ENCODE measurements at places on chromosomes 2 and 18.

GRCh38 chr2:56318147-56318546 is 134.4 kb downstream of the CCDC85A start:
- DNase-seq, result no peak

DNA sequence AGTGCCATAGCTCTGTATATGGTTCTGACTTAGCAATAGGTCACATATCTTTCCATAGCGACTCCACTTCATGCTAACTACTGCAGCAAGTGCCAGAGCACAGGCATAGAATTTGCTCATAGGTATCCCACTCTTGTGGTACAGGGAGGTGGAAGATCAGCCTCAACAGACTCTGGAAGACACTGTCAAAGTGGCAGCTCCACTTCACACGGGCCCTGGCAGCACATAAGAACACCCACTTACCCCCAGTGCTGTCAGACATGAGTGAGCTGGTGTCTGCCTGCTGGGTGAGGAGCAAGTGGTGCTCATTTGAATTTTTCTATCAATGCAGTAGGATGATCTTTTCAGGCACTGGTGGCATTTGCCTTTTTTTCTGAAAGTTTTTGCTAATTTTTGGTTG is 48.6 kb downstream of the BCL2L11 start:
- no peak for DNase-seq

DNA sequence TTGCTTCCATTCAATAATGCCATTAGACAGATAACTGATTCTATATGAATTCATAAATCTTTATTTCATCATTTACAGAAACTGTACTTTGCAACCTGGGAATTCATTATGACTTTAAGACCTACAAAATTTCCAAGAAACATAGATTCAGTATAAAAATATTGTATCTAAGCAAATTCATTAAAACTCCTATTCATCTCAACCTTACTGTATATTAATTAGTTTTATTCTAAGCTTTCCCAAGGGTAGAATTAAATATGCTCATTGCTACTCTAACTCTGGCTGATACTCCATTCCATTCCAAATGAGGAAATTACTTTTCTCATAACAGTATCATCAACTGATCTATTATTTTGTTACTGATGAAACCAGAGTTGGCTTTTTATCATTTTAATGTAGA is 473.0 kb upstream of the LRRTM4 start:
- no peak for DNase-seq

- no peak for DNase-seq
Observed at GRCh38 chr2:193695367-193695766, 1500.6 kb upstream of the TMEFF2 start.

GRCh38 chr2:46850742-46851141 is 64.9 kb downstream of the MCFD2 start:
- no peak for DNase-seq

DNA sequence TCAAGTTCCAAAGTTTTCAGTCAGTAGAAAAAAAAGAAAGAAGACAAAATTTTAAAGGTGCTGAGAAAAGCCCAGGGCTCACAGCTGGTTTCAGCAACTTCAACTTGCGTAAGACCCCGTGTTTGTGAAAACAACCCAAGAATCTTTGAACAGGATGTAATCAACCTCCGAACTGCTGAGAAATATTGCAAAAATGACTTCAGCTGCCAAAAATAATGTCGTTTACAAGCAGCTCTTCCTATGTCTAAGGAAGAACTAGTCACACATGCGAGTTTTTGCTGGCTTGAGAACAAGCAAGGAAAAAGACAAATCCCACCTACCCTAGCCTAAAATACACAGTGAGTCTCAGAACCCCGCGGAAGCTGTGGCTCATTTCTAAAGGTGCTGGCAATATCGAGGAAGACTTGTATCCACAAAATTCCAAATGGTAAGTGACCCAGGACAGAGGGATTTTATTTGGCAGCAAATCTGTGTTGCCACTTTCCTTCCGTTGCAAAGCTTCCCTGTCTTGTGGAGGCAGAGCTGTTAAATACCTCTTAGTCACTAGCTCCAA is 59.8 kb upstream of the SLC8A1 start:
- DNase-seq, result no peak

DNA sequence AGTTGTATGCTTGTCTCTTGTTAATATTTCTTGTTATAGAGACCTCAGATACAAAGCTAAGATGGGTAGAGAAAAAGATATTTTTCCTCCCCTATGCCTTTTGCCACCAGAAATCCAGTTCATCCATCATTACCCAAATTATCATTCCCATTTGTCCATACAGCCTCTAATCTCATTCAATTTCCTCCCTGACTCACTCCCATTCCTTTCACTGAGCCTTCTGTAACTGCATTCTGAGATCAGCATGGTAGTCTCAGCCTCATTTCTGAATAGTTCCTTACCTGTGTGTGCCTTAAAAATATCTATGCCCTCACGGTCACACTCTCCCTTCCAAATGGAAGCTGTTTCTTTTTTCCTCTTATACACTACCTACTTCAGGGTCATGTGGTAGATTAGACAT is 15.7 kb upstream of the PIK3C3 start:
- no peak for DNase-seq

DNA sequence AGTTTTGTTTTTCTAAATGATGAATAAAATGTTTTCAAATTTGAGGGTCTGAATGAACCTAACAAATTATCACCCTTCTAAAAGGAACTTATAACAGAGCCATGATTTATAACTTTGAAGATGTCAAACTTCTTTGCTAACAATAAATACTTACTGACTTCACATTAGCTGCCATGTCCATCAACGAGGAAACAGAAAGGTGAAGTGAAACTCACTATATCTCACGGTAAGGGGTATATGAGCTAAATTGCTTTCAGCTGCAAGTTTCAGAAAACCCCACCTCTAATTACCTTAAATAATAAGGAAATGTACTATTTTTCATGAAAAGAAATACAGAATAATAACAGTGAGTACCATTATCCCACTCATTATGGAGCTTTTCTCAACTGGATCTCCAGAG is 350.8 kb upstream of the NT5C1B start:
- no peak for DNase-seq

GRCh38 chr2:219573166-219573565 is 1.1 kb downstream of the INHA start:
- DNase-seq, result no peak

GRCh38 chr2:19670303-19670702 is 231.5 kb downstream of the TTC32 start:
- DNase-seq, result no peak

GRCh38 chr18:46283268-46283667 is 179.1 kb downstream of the HAUS1 start:
- no peak for DNase-seq

DNA sequence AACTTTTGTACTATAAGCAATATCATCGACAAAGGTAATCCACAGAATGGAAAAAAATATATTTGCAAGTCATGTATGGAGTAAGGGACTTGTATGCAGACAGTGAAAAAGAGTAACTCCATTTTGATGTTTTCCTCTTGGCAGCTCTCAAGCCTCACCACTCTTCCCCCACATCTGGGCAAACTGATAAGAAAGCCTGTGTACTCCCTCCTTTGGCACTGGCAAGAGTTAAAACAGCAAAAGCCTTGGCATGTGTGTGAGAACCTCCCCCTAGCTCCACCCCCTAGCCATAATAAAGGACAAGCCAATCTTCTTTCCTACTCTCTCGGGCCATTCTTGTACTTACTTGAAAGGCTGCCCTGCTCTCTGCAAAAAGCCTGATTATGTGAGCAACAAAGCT is 335.2 kb downstream of the LRATD1 start:
- no peak for DNase-seq

DNA sequence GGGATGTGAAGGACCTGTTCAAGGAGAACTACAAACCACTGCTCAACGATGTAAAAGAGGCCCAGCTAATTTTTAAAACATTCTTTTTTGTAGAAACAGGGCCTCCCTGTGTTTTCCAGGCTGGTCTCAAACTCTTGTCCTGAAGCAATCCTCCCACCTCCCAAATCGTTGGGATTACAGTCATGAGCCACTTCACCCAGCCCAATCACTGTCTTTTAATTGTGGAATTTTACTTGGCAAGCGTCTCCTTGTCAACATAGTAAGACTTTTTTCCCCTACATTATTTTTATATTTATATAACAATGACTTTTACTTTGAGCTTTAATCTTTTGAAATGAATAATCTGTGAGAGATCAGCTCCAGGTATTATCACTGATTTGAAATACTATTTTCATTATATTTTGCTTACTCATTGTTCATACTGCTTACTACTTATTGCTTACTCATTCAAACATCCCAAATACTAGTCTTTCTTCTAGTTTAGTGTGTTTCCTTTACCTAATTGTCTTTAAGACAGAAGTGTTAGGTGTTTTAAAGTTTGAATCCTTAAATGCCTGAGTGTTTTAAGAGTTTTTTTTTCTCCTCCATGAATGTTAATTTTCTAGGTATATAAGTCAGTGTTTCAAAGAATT is 48.9 kb downstream of the PTPN4 start:
- DNase-seq, result no peak

DNA sequence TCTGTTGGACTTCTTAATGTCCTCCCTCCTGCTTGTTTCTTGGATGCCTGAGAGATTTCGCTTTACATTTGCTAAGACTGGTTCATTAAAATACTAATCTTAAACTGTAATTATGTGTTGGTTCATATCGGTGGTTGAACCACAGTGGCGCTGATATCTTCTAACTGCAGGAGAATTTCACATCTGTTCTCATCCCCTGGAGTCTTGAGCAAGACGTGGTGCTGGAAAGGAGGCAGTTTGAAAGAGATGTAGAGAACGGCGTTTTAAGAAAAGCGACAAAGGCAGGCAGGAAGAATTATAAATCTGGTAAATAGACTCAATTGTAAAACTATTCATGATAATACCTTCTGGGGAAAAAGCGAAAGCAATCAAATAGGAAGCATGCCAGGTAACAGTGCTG is 79.5 kb downstream of the NXPH2 start:
- DNase-seq, result no peak

- no peak for DNase-seq
Observed at GRCh38 chr2:237083026-237083425, 2.7 kb upstream of the COPS8 start.

- no peak for DNase-seq
Observed at GRCh38 chr2:223522796-223523195, 79.4 kb downstream of the SCG2 start.

DNA sequence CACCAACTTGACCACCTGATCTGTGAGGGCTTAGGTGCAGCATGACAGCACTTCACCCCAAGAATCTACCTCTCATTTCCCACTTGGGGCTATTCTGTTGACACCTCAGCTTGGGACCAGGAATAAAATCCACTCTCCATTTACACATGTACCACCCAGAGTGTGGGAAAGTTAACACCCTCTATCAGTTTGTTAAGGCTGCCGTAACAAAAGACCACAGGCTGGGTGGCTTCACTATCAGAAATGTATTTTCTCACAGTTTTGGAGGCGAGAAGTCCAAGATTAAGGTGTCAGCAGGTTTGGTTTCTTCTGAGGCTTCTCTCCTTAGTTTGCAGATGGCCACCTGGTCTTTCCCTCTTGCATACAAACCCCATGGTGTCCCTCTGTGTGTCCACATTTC is 277.7 kb upstream of the ERBB4 start:
- DNase-seq, result no peak

Data from stimulated activated CD8-positive, alpha-beta memory T cell treated with anti-CD3 and anti-CD28 coated beads, Interleukin-2, amount 100 ng/mL, for 48 hours (primary cell).